Thymus (tissue), 14 donors: ENCODE measurements at places on chromosomes 2 and 18. TPM values are rescaled to one million over a fixed set of nuclear protein-coding genes. Genes with fewer than 3 reads are reported as not detected.

GRCh38 chr2:8478471-8478793, 203.4 kb upstream of the ID2 start:
- no peak for DNase-seq

DNA sequence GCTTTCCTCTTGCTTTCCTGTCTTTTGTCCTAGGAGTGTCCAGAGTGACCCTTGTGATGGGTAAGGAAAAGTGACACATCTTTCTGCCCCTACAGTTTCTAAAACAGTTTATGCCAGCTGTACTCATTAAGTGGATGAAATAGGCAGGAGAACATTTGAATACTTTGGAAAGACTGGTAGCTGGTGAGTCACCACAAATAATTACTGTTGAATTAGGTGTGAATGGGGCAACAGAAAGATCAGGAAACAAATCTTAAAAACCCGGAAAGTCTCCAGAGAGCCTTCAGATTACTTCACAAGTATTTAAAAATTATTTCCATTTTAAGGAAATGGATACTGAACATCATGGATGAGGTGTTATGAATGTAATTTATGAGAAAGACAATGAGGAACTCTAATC, 278.5 kb downstream of the CLIP4 start:
- no peak for DNase-seq

DNA sequence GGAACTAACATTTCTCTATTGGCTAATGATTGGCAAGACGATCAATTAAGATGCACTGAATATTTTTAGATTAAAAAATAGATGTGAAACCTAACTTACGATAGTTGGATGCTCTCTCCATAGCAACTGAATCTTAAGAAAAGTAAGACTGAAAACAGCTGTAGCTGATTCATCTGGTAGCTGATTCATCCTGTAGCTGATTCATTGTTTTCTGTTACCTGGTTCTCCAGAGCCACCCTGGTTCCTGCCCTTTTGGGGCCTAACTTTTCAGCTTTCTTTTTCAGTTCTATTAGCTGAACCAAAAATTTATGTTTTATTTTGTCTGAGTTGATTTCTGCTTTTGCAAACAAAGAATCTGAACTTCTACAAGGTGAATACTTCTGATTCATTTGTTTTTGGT, 22.7 kb upstream of the SPR start:
- DNase-seq, result no peak

DNA sequence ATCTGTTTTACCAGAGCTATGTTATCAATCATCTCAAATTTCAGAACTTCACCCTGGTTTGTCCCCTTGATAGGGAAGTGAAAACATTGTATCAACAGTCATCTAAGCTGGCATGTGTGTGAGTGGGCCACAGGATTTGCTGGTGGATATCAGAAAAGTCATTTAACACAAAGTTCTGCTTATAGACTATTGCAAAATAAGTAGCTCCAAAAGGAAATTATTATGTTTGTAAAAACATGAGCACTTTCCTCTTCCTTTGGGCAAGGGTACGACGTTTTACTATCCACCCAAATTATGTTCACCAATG, 20.7 kb upstream of the COPS8 start:
- no peak for DNase-seq

- DNase-seq, result no peak
These were observed 5.3 kb upstream of the NPPC start for GRCh38 chr2:231931481-231931915.

DNA sequence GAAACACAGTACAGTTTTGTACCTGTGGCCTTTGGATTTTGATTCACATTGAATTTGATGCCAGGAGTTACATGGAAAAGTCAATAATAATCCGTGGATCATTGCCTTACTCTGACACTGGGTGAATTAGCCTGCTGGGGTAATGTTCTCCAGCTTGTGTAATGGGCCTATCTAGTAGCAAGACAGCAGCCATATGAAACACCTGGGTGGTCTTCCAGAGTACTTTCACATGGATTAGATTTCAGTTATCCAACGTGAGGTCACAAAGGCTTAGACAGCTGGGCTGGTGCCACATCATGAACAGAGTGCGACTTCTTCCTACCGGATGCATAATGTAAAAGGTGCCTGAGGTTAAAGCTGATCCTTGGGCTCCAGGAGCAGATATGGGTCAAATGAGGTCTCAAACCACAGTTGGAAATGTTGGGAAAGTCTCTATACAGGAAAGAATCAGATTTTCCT, 486.8 kb downstream of the PARD3B start:
- DNase-seq, result no peak

- no peak for DNase-seq
These were observed 27.4 kb upstream of the PXDN start for GRCh38 chr2:1771626-1772280.

DNA sequence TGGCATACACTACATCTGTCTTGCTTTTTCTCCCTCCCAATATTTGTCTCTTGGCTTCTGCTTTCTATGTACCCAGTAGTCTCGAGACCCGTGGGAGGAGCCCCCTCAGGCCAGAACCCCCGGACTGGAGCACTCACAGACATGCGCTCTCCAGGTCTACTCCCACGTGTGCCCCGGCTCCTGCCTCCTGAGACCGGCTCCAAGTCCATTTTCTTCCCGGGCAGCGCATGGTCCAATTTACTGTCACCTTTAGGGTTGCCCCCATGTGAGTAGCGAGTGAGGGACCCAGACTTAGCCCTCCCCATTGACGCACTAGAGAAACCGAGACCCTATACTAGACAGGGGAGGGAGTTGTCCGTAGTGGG, 11.8 kb upstream of the TEX51 start:
- DNase-seq, result no peak

DNA sequence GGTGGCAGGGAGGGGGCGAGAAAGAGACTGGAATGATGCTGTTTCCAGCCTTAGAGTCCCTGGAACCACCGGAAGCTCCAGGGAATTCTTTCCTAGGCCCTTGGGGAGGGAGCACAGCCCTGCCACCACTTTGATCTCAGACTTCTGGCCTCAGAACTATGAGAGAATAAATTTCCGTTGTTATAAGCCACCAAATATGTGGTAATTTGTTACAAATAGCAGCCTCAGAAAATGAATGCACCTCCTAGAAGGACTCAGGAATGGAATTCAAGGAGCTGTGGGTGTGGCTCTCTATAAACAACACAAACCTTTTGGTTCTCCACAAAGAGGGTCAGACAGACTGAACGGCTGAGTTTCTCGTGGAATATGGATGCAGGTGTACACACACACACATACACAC, 144.5 kb downstream of the ACKR3 start:
- no peak for DNase-seq

GRCh38 chr2:127403460-127403859, 14.8 kb upstream of the PROC start:
- DNase-seq, result no peak

DNA sequence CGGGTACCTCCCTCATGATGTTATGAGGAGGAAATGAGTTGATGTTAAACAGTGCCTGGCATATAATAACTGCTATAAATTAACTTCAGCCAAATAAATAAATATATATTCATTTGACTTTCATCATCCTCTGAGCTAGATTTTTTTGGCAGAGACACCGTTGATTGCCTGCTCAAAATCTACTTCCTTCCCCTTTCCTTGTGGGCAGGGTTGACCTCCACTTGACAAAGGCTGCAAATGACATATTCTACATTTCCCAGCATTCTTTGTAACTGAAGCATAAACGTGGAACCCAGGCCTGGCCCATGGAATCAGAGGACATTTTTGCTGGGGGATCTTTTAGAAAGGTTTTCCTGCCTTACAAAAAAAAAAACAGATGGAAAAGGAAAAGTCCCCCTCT, 177.8 kb downstream of the TXNL1 start:
- DNase-seq, result no peak

GRCh38 chr2:197626965-197627625, 48.3 kb downstream of the RFTN2 start:
- no peak for DNase-seq

DNA sequence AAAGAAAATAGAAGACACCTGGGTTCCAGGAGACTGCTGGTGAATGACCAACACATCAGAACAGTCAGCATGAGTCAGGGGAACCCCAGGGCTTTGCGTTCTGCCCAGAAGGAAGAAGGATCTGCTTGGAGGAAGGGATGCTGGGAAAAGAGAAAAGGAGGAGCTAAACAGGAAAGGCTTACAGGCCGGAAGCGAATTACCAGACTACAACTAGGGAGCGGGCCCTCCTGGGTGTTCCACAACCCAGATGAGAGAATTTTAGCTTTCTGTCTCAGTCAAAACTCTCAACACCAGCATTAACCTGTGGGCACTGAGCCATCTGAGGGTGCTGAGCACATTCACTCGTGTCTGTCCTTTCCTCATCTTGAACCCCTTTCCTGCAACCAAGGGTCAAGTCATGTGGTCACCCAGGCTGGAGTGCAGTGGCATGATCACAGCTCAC, 19.2 kb downstream of the CDC42EP3 start:
- no peak for DNase-seq

GRCh38 chr2:159118859-159119500, 150.5 kb downstream of the TANC1 start:
- no peak for DNase-seq

- DNase-seq, result no peak
These were observed 234.3 kb upstream of the NCKAP5 start for GRCh38 chr2:133802409-133803039.

Gene SP140
- total RNA-seq, result 6.6 TPM

Gene CRYGC
- not detected for total RNA-seq

Gene ST8SIA5
- total RNA-seq, result 0.05 TPM

Gene CROCC2
- total RNA-seq, result not detected

Gene LNPK
- total RNA-seq, result 23.5 TPM
